ENCODE measurements at places on chromosomes 12 and 14.

- DNase-seq, result no peak
These were observed 78.8 kb upstream of the BCL11B start for GRCh38 chr14:99350751-99351150.

GRCh38 chr14:39430762-39431415, 1.3 kb downstream of the FBXO33 start:
- DNase-seq, result no peak

GRCh38 chr12:104994336-104994735, 8.2 kb downstream of the NOPCHAP1 start:
- DNase-seq, result no peak

DNA sequence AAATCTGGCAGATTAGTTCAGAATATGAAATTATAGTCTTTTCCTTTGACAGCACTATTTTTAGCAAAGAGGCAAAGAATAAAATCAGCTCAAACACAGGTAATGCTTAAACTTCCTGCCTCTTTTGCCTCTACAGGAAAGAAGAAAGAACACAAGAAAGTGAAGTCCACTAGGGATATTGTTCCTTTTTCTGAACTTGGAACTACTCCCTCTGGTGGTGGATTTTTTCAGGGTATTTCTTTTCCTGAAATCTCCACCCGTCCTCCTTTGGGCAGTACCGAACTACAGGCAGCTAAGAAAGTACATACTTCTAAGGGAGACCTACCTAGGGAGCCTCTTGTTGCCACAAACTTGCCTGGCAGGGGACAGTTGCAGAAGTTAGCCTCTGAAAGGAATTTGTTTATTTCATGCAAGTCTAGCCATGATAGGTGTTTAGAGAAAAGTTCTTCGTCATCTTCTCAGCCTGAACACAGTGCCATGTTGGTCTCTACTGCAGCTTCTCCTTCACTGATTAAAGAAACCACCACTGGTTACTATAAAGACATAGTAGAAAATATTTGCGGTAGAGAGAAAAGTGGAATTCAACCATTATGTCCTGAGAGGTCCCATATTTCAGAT, 17.4 kb downstream of the TMPO start:
- DNase-seq, result no peak

DNA sequence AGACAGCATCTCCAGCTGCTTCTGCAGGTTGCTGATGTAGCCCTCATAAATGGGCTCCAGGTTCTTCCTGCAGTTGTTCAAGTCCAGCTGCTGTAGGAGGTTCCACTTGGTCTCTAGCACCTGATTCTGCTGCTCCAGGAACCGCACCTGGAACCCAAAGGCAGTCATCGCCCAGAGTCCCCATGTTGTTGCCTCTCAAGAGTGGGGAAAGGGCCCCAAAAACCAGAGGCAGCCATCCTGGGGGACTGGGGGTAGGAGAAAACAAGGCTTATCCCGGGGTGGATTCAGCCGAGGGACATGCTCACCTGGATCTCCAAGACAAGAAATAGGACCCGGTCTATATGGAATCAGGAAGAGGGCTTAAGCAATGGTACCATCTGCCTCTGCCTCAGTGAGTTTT, 2.3 kb downstream of the KRT72 start:
- no peak for DNase-seq

DNA sequence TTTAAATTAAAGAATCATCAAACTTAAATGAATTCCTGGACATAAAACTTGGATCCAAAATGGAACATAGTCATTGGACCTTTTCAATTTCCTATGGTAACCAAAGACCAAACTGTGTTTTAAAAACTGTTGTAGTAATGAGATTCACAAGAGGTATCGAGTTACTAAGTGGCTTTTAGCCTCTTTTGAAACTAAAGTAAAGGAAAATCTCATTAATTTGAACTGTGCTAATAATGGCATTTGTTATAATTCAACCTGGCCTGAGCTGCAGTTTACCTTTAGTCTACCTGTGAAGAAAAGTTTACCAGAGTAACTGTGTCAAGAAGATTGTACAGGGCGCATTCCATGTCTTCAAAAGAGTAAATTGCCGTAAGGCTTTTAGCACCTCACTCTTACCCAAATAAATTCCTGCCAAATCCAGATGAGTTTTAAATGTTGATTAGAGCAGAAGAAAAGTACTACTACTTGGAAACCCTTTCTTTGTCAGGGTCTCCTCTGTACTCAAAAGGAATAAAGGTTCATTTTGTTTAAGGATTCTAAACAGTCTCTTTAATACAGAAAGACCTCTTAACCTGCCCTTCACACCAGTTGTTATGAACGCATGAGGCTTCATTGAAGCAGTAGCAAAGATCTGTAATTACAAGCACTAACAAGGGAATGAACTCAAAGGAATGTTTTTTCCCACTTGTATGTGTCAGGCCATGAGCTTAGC, 17.1 kb upstream of the MED13L start:
- no peak for DNase-seq

GRCh38 chr14:61179061-61179690, 102.0 kb downstream of the TMEM30B start:
- no peak for DNase-seq

DNA sequence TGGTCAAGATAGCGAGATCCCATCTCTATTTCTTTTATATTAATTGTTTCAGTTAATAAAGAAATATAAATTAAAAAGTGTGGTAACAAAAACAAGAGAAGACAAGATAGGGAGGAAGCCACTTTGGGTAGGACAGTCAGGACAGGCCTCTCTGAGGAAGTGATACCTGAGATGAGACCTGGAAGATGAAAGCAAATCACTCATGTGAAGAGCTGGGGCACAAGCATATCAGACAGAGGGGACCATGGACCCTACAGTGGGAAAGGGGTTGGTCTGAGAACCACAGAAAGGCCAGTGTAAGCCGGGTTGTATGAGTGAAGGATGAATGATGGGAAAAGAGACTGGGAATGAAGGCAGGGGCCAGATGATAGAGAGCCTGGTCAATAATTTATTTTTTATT, 1.8 kb upstream of the MED6 start:
- DNase-seq, result no peak

DNA sequence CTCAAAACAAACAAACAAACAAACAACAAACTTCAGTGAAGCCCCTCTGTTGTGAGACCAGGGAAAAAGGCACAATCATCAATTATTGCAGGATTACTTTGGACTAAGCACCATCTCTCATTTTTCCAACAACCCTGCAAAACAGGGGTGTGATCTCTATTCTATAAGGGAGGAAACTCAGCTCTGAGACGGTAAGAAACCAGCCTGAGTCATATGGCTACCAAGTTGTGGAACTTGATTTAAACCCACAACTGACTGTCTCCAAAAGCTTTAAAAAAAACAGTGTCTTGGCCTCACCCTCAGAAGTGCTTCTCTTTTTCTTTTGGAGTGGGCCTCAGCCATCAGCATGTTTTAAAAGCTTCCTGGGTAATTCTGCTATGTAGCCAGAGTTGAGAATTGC, 49.8 kb downstream of the RIN3 start:
- DNase-seq, result no peak

- no peak for DNase-seq
These were observed 78.9 kb upstream of the VASH1 start for GRCh38 chr14:76682367-76682766.

- no peak for DNase-seq
These were observed 54.9 kb downstream of the TMEM132D start for GRCh38 chr12:129848876-129849275.

- peak; percentile 36 for DNase-seq
These were observed 1061.8 kb downstream of the BCL11B start for GRCh38 chr14:98210045-98210672.

- no peak for DNase-seq
These were observed 193.6 kb upstream of the GARIN6 start for GRCh38 chr12:99453836-99454538.

DNA sequence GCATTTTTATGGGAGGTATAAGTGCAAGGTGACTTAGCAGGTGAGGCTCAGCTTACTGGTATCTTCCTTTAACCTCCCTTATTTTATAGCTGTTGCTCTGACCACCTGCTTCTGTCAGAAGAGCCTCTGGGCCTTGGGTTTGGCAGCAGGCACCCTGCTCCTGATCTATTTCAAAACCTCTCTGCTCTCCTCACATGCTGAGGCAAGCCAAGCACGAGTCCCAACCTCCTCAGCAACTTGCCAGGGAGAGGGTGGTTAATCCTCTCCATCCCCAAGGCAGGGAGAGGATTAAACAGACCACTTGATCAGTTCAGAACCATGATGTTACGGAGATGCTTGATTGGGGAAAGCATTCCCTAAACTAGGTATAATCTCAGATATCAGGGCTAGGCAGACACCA, 5.4 kb downstream of the PLEKHH1 start:
- no peak for DNase-seq

DNA sequence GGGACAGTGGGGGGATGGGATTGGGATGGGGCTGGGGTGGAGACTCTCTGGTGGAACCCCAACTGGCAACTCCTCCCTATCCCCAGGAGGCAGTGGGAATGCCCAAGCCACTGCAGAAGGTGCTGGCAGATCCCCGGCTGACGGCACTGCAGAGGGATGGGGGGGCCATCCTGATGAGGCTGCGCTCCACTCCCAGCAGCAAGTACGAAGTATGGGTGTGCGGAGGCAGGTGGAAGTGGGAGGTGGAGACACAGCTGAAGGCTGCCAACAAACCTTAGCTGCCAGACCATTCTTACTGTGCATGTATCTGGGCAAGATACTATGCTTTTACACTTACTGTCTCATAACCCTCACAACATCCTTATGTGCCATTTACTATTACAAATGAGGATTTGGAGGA, 8.2 kb downstream of the ARHGEF40 start:
- no peak for DNase-seq

DNA sequence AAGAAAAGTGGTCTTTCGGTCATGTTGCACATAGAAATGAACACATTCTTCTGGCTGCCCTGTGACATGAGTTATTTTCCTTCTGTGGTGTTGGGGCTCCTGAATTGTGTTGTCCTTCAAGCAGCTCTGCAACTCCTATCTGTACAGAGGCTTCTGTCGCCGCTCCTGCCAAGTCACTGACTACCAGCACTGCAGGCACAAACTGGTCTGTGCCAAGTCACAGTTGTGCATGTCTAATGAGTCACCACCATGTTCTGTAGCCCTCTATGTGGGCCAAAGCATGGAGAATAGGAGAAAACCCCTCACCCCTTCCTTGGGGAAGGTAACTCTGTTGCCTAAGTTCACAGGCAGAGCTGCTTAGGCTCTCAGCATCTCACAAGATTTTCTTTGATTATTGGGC, 283.3 kb downstream of the RPL10L start:
- no peak for DNase-seq

DNA sequence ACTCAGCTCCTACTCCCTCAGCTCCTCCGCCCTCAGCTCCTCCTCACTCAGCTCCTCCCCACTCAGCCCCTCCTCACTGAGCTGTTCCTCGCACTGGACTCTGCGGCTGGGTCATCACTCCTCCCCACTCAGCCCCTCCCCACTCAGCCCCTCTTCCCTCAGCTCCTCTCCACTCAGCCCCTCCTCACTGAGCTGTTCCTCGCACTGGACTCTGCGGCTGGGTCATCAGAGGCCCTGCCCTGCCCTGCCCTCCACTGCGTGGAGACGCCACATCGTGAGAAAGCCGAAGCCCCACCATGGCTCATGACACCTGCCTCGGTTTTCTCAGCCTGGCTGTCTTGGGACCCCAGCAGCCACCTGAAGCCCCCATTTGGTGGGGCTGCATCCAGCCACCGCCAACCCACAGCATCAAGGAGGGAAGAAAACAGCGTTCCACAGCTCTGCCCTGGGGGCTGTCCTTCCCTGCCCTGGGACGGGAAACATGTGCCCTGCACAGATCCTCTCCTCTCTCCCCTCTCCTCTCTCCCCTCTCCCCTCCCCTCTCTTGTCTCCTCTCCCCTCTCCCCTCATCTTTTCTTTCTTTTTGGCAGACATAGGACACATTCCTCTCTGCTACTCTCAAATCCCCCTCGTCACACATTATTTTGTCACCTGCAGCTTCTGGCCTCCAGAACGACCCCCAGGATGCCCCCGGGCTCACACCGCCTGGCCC, 17.7 kb downstream of the NOC4L start:
- DNase-seq, result no peak

- DNase-seq, result peak; percentile 21
These were observed 36.3 kb upstream of the STK38L start for GRCh38 chr12:27207615-27208413.

DNA sequence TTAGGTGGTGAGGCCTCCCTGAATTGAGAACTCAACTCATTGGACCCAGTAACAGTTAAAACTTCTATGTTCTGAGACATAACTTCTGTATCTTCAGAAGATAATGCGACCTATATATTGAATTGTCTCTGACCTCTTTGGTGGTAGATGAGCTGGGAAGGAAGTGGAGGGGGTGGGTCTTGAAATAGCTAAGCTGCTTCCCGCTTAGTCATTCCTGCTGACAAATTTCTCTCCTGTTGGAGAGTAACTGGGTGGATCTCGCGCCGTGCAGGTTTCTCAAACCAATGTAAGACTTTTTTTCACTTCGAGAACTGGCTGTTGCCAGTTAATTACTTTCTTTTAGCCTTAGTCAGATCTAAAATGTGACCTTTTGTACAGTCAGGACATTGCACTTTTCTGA, 100.8 kb downstream of the PPHLN1 start:
- DNase-seq, result no peak

DNA sequence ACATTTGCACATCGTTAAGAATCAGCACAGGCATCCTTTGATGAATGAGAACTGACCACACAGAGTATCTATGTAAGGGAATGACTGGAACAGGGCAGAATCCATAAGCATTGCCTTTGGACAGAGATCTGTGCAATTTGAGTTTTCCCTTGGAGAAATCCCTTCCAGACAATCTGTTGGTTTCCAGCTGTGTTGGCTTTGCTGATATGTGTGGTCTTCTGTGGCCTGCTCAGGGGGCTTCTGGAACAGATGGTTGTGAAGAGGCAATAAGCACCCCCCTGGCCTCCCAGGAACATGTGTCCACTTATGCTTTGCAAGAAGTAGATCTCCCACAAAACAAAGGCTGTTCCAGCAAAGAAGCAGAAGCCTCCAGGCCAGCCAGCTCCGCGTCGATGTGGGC, 111.4 kb upstream of the TMEM132C start:
- DNase-seq, result no peak

DNA sequence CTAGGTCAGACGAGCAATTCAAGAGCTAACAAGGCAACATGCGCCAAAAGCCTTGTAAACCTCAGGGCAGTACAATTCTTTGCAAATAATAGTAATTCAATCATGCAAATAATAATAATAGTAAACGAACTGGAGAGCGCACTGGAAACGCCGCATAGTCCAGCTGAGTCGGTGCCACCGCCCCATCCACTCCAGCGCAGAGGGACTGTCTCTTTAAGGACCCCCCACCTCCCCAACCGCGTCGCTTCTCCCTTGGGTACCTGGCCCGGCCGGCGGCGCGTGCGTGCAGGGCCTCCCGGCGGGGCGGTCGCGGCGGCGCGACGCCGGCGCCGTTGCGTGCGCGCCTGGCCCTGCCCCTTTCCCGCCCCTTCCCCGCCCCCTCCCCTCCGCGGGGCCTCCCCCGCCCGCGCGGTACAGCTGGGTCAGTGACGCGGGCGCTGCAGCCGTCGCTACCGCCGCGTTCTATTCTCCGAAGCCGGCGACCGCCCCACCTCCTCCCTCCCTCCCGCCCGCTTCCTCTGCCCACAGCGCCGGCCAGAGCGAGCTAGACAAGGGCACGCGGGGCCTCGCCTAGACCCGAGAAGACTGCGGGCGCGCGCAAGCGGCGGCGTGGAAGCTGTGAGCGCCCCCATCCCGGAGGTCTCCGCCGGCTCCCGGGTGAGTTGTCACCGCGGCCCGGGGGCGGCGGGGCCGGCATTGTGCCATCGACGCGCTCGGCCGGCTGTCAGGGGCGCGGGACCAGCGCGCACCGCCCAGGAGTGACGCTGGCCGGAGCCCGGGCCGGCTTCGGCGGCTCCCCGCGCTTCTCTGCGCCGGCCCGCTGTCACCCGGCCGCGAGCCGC, at the start of gene SUSD6:
TSS of gene SUSD6 (plus strand) at position 425 of the 842 bp plus-strand sequence. CDS start 46,997 bp downstream, outside the sequence.
- peak; percentile 86 for DNase-seq

- DNase-seq, result no peak
These were observed 50.9 kb upstream of the PPFIA2 start for GRCh38 chr12:81809829-81810595.
